Motor neuron (in vitro differentiated cells): ENCODE measurements at places on chromosomes 6 and 20. TPM values are rescaled to one million over a fixed set of nuclear protein-coding genes. Genes with fewer than 3 reads are reported as not detected.

DNA sequence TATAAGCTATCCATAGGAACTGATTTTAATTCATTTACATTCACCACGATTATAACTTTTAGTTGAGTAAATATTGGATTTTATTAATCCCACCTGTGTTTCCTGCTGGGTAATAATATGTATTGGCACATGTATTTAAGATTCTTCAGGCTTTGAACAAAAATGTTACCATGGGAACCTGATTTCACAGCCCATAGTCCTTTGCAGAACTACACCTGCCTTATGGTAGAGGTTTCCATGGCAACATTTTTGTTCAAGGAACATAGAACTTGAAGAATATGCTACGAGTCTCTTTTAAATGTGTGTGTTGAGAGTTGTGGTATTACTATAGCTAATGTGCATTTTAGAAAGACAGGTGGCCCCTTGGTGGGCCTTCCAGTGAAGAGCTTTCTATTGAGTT is 317.4 kb downstream of the SAMD5 start:
- ATAC-seq, result no peak

DNA sequence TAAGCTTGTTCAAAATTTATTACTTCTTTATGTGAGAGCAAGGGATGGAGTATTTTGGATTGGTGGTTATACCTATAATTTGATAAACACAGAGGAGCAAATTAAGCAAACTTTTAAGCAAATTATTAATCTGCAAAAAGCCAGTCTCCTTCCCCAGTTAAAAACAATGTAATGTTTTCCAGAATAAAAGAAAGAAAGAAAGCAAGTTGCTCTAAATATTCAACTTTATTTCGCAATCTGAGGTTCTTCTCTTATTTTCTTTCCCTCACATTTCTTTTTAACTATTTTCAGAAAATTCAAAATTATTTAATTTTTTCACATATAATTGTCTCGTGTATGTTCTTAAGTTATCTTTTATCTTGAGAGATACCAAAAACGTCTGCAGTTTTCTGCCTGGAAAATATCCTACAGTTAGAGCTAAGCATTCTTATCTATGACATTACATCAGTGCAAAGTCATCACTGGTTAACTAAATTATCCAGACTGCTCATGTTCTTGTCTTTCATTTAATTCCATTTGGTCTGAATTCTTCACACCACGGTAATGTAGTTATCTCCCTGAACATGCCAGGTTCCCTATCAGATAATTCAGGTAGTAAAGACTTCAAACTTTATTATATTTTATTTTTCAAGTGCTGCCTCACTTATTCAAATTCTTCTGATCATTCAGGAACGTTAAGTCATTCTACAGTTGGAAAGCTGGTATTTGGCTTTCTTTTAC is 3.3 kb upstream of the CNKSR3 start:
- no peak for ATAC-seq

DNA sequence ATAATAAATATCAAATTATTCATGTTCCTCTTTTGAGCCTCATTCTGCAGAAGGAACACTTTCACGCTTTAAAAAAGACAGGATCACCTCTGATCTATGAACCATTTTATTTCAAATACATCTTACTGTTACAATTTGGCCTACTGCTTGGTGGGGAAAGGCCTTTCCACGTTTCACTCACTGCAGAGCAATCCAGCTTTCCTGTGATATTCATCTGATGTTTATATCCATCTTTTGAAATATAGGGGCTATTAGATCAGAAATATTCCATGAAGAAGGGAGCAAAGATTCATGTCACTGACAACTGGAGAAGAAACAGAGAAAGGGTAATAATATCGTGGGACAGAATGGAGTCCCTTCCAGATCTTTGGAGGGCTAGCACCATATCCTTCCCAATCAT is 262.9 kb downstream of the ADGB start:
- ATAC-seq, result no peak

The SLC16A10 gene
- 3.1 and 6.1 TPM in 2 replicates for total RNA-seq

The PSMB8 gene
- 252 and 254 TPM in 2 replicates for total RNA-seq

DNA sequence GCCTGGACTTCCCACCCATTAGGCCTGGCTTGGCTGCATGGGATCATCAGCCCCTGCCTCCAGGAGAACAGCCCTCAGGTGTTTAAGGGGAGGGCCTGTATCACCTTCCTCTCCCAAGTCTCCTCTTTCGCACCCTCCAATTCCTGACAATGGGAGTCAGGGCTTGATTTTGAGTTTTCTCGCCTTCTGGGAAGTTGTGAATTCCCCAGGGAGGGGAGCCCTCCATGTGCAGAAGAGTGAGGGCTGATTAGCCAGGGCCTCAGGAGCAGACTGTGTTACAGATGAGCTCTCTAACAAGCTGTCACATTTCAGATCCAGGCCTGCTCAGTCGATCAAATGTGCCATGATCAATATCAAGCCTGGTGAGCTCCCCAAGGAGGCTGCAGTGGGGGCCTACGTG is 42.4 kb downstream of the CNBD2 start:
- ATAC-seq, result no peak

GRCh38 chr20:991850-992249 is 10.3 kb downstream of the RSPO4 start:
- no peak for ATAC-seq

The LY6G5C gene
- total RNA-seq, result 2.5 and 3.1 TPM in 2 replicates

DNA sequence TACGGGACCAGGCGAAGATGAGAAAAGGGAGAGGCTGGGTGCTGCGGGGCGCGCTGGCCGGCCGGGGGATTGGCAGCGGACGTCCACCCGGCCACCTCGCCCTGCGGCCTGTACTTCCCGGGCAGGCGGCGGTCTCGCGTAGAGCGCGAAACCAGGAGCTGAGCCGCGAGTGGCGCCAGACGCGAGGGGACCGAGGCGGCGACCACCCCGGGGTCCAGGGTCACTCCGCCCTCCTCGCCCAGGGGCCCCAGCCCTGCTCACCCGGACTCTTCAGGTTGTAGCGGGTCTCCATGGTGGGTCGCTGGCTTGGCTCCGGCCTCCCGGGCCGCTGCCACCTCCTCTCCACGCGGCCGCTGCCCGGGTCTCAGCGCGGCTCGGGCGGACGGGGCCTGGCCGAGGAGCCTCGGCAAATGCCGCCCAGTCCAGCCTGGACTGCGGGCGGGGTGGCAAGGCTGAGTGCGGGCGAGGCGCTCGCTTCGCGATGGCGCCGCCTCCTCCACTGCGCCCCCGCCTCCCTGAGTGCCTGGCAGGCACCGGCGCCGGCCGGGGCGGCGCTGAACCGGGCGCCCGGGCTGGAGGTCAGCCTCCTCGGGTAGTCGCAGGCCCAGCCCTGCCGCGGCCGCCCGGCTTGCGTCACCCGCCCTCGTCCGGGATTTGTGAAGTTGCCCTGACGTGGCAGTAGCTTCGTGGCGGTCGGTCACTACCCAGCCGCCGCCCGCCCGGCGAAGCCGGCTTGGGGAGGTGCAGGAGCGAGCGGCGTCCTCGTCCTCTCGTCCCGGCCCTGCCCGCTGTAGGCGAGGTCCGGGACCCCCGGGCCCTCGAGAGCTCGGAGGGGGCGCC is at the start of gene UBE2J1:
Gene UBE2J1 (minus strand): TSS at position 445 of the 840 bp plus-strand sequence. CDS start 153 bp downstream, at position 292.
- ATAC-seq, result peak; percentile 94

- no peak for ATAC-seq
These were observed 31.1 kb downstream of the NFYA start for GRCh38 chr6:41103847-41104246.

- no peak for ATAC-seq
These were observed 104.8 kb downstream of the CDH26 start for GRCh38 chr20:60063048-60063451.

The EYA4 gene
- 22.5 and 45.5 TPM in 2 replicates for total RNA-seq

- ATAC-seq, result no peak
These were observed 1.3 kb upstream of the HLA-B start for GRCh38 chr6:31358302-31358701.

- ATAC-seq, result peak; percentile 52
These were observed 14.3 kb upstream of the ZC3H12D start for GRCh38 chr6:149499066-149499465.

- no peak for ATAC-seq
These were observed 96.0 kb upstream of the SNX9 start for GRCh38 chr6:157726892-157727628.

DNA sequence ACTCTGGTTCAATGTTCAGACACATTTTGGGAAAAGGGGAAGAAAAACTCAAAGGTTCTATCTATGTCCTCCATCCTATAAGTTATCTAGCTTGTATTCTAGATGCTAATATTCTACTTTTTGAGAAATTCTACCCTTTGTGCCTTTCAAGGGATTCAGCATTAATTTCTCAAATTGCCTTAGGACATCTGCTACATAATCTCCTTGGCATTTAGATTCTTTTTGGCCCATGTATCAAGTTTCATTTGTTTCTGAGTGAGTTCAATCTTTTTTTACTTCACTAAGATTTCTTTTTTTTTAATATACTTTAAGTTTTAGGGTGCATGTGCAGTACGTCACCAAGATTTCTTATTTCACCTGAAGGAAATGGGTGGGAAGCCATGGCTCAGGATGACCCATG is 232.7 kb upstream of the TENT5A start:
- ATAC-seq, result no peak

The PCMT1 gene
- 108 and 114 TPM in 2 replicates for total RNA-seq

- ATAC-seq, result no peak
These were observed 239.6 kb upstream of the PLCB4 start for GRCh38 chr20:8829256-8829655.

The FGD2 gene
- total RNA-seq, result 0.14 and 0.67 TPM in 2 replicates

- ATAC-seq, result no peak
These were observed 88.1 kb downstream of the HDGFL1 start for GRCh38 chr6:22657352-22657980.

The IPCEF1 gene
- total RNA-seq, result 0.38 and 0.44 TPM in 2 replicates

DNA sequence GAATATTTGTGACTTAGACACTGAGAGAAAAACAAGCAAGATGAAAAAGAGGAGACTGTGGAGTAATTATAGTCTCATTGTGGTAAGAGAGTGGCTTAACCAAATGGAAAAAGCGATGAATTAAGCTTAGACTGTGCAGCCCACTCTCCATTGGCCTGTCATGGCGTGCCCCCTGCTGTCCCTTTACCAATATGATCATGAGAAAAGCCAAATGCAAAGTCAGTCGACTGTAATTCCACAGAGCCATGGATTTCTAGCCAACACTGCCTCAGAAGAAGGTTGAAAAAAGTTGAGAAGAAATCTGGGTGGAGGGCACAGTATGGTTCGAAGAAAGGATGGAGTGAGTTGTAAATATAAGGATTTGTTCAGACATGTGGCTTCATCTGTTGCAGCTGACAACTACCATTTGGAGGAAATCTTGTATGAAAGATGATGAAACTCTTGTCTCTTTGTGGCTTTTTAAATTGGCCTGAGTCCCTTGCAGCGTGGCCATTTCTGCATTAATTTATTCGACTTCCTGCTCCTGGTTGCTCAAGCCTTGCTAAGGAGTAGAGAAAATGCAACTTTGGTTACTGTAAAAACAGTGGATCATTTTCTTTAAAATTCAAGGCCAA is 251.4 kb downstream of the DOK5 start:
- no peak for ATAC-seq

The SNX21 gene
- total RNA-seq, result 7.6 and 9.5 TPM in 2 replicates

GRCh38 chr6:118869350-118869749 is 24.6 kb upstream of the ASF1A start:
- no peak for ATAC-seq

GRCh38 chr6:50979171-50979525 is 160.5 kb downstream of the TFAP2B start:
- no peak for ATAC-seq

DNA sequence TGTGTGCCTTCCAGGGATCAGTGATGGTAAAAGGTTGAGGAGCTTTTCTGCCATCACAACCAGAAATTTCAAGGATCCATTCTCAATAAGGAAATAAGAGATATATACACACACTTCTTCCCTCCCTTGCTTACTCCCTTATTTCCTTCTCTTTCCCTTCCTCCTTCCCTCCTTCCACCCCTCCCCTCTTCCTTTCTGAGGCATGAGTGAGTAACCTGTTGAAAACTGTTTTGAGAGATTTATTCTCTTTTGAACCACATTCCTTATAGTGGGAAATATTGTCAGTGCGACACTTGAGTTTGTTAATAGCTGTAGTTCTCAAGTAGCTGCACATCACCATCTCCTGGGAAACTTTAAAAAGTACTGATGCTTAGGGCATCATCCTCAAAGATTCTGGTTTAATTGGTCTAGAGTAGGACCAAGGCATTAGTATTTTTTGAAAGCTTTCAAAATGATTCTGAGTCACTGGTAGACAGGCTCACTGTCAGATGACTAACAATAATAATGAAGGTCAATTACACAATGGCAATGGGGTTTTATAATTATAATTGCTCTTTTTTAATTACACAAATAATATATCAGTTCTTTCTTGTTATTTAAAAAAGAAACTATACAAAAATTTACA is 109.9 kb downstream of the POPDC3 start:
- ATAC-seq, result no peak

The PSORS1C2 gene
- total RNA-seq, result 0.81 and 1.6 TPM in 2 replicates

DNA sequence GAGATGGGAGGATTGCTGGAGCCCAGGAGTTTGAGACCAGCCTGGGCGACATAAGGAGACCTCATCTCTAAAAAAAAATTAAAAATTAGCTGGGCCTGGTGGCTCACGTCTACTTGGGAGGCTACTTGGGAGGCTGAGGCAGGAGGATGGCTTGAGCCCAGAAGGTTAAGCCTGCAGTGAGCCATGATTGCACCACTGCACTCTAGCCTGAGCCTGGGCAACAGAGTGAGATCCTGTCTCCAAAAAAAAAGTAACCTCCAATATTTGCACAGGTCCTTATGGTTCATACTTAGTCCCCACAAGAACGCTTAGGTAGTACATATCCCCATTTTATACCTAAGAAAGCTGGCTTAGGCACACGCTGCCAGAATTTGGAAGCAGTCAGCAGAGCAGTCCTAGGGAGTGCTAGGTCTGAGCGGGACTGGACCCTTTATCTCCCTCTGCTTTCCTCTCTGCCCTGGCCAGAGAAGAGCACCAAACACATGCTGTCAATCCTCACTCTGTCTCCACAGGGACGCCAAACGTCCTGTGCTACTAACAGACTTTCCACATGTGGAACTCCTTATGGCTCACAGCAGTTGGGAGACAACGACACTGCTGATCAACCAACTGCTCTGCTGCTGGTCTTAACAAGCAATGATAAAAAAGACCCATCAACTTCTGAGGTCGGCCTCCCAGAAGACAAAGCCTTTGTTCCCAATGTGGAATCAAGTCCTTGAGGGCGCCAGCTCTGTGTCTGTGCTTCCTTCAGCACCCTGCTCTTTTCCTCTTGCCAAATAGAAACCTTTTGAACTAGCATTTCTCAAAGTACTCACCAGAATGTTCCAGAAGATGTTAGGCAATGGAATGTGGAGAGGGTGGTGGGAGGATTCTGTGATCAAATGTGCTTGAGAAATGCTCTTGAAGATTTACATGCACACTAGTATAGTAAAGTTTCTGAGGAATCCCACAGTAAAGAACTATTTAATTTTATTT is 226.3 kb upstream of the DTNBP1 start:
- no peak for ATAC-seq

- no peak for ATAC-seq
These were observed 17.5 kb upstream of the IRF4 start for GRCh38 chr6:373773-374724.
